ENCODE measurements at places on chromosomes 2 and 18.

- DNase-seq, result peak; percentile 7
Measured at GRCh38 chr18:32730620-32731091, 42.2 kb downstream of the KLHL14 start.

- DNase-seq, result peak; percentile 76
Measured at GRCh38 chr2:144659731-144660275, 139.9 kb upstream of the ZEB2 start.

- DNase-seq, result no peak
Measured at GRCh38 chr2:239398521-239398921, 2.3 kb downstream of the HDAC4 start.

DNA sequence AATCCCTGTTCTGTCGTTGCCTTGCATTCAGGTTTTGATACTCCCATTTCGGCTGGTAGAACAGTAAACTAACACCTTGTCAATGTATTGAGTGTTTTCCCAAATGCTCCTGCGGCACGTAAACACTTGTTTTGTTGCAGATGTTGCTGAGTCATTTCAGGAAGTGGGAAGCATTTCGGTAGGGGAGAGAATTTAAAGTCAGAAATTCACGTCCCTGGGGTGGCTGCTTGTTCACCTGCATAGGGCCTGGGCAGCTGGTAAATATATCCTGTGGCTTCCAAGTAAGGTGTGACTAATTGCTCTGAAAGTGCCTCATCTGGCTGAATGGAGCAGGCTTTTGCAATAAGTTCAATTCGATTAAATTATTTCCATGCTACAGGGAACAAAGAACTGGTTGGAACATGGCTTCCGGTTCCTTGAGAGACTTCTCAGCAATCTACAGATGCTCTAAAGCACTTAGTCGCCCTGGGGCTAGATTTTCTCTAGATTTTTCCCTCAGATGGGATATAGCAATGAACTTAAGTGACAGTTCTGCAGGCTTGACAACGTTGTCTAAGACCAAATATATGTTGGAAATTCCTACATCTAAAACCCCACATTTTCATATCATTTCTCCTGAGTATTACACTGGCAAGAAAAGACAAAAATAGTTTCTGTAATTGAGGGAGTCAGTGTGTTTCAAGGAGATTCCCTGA is 5.2 kb downstream of the GALR1 start:
- no peak for DNase-seq

DNA sequence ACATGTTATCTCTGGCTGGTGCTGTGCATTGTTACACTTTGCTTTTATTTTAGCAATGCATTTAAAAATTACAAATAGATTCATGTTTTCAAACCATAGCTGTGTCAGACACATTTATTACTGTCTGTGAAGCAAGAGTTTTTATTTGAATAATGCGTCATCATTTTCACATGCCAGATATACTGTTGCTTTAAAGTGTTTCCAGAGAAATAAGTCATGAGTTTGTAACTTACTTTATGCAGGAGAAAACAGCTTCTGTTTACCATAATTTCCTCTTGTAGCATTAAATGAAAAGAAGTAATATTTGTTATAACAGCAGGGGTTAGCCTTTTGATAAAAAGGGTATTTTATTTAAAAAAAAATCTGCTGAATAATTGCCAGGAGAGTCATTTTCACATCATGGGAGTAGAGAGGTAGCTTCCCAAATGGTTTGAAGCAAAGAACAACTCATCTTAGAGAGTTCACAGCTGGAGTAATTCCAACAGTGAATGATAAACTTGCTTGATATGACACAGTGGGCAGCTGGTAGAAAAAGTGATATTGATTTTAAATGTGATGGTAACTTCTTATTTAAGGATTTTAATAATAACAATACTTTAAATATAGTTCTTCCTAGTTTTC is 1274.5 kb upstream of the CRIM1 start:
- peak; percentile 17 for DNase-seq

GRCh38 chr2:68809324-68810240 is 61.6 kb downstream of the BMP10 start:
- no peak for DNase-seq

DNA sequence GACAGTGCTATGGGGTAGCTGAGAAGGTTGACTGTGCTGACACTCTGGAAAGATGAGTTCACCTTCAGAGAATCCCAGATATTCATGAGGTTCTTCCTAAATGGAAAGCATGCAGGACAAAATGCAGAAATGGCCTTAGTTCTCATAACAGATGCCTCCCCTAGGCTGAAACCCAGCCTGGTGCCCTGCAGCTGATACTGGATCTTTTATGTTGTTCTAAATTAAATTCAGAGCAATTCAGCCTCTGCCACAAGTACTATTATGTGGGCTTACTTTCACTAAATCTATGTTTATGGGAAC is 172.0 kb upstream of the SERPINE2 start:
- DNase-seq, result peak; percentile 20

GRCh38 chr2:224284134-224284946 is 117.6 kb downstream of the FAM124B start:
- no peak for DNase-seq

- no peak for DNase-seq
Measured at GRCh38 chr2:54577035-54577434, 120.9 kb downstream of the SPTBN1 start.

- no peak for DNase-seq
Measured at GRCh38 chr2:181682795-181683517, 2.6 kb upstream of the NEUROD1 start.

DNA sequence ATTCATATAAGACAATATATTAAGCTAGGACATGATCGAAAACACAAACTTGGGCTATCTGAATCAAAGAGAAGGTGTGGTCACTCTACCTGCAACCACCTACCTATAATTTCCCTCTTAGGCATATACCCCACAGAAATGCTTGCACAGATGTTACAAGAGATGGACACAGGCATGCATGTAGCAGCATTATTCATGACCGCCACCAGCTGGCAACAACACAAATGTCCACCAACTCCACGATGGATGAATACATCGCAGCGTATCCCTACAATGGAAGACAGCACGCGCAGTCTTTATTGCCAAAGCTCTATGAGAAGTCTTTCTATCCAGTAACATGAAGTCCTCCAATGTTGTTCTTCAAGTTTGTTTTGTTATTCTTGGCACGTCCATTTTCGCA is 90.8 kb downstream of the ARL4C start:
- DNase-seq, result no peak

DNA sequence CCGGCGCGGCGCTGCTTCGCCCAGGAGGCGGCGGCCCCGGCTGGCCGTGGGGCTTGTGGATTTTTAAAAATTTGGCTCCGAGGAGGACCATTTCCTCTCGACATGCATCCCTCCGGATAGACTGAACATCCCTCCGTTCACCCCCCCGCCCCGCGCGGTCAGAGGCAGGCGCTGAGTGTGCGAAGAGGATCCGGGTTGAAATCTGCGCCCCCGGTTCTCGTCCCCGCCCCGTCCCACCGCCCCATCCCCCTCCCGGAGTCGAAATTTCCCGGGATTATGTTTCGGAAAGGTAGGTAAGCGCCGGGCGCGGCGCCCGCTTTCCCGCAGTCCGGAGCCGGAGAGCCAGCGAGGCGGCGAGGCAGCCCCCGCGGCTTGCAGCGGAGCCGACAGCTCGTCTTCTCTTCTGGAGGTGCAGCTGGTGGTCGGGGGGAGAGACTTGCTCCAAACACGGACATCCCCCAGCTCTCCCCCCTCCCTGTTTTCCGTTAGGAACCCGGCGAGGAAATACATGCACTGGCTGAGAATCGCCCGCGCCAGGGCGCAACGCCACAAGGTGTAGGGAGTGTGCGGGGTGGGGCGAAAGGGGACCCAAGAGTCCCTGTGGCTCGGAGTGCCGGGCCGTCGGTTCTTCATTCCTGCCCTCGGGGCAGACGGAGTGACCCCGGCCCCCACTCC is at the start of gene PRKCE:
Gene PRKCE (plus strand): TSS at position 261 of the 675 bp plus-strand sequence.
- DNase-seq, result no peak

GRCh38 chr18:77066689-77067088 is 65.9 kb downstream of the MBP start:
- no peak for DNase-seq

DNA sequence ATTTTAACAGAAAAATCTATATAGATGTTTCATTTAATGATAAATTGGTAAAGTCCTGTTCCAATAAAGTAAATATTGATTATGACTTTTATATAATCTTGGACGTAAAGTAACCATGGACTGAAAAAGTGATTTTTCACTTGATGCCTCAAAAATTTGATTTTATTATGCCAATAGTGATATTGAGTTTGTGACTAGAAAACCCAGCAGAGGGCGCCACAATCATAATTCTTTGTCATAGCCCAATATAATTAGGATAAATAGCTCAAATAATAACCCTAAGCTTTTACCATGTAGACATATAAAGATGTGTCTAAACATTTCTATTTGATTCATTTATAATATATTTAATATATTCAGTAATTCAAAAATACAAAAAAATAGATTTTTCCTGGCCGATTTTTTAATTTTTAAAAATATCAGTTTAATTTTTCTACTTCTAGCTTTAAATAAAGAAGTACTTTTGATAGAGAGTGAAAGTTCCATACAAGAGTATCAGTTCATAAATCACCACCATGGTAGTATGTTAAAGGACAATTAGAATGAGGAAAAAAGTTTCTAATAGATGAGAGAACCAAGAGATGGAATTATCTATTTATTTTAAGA is 30.7 kb downstream of the CAMKMT start:
- DNase-seq, result peak; percentile 12

DNA sequence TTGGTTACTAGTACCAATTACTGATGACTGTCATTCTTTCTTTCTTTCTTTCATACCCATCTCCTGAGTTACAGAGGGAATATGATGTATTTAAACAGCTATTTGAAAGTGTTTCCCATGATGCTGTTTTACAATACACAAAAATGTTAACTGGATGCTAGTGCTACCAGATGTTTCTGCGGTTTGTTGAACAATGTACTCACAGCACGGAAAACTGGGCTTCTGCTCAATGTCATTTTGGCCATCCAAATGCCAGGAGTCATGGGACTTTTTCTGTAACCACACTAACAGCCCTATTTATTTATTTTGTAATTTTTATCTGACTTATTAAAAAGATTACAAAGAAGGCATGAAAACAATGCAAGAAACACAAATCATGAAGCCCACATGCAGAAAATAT is 313.8 kb downstream of the RIT2 start:
- peak; percentile 1 for DNase-seq

- DNase-seq, result no peak
Measured at GRCh38 chr2:102283996-102284395, 27.4 kb upstream of the IL1RL1 start.

DNA sequence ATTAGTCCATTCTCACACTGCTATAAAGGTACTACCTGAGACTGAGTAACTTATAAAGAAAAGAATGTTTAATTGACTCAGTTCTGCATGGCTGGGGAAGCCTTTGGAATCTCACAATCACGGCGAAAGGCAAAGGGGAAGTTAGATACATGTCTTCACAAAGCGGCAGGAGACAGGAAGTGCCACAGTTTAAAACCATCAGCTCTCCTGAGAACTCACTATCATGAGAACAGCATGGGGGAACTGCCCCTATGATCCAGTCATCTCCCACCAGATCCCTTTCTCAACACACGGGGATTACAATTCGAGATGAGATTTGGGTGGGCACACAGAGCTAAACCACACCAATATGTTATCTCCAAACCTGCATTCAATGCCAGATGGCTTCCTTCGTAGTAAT is 716.1 kb downstream of the DCC start:
- no peak for DNase-seq

- DNase-seq, result no peak
Measured at GRCh38 chr2:98161186-98161585, 74.2 kb downstream of the VWA3B start.

- no peak for DNase-seq
Measured at GRCh38 chr18:22552254-22552653, 134.5 kb upstream of the CTAGE1 start.

DNA sequence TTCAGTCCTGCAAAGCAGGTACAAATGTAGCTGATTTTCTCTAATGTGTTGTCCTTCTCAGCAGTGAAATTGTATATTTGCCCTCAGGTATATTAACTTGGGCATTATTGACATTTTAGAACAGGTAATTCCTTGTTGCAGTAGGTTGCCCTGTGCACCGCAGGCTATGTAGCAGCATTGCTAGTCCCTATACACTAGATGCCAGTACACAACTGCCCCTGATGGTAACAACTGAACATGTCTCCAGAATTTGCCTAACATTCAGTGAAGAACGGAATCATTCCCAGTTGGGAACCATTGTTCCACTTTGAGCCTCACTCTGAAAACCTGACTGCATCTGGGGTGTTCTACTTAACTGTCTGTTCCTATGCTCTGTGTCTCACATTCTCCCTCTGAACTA is 23.1 kb upstream of the TFPI start:
- DNase-seq, result no peak

- DNase-seq, result no peak
Measured at GRCh38 chr18:10951631-10952544, 197.5 kb downstream of the PIEZO2 start.

DNA sequence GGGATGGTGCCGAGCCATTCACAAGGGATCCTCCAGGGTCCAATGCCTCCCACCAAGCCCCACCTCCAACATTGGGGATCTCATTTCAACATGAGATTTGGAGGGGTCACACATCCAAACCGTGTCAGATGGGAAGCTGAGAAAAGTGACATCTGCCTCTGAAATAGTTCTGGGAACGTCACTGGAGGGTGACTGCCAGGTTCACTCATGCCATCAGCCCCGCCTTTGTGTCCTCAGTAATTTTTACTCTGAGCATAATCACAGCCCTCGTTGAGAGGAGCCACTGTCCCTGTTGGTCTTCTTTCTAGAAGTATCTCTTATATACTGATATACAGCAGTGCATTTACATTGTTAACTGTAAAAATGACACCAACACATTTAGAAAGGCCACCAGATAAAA is 67.4 kb downstream of the KLHL29 start:
- no peak for DNase-seq

DNA sequence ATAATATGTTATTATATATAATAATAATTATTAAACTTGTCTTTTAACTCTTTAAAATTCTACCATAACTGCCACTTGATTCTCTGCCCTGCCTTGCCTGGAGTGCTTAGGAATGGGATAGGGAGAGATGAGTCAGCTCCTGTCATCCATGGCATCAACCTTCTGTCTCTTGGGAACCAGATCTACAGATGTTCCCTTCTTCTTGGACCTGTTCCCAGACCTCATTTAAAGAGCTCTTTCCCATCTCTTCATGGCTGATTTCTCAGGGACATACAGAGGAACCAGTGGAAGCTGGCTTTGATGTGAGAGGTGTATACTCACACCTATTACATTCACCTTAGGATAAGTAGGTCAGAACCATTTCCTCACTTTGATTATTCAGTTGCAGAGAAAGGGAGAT is 155.3 kb upstream of the MYO3B start:
- peak; percentile 72 for DNase-seq

GRCh38 chr2:240868286-240869108 is at the start of gene AGXT:
Gene AGXT (plus strand): TSS chr2:240868824. CDS start chr2:240868866, 42 bp downstream.
- no peak for DNase-seq

All from fibroblast of skin of left quadriceps (primary cell).